ENCODE measurements at places on chromosomes 13 and 19. TPM values are rescaled to one million over a fixed set of nuclear protein-coding genes. Genes with fewer than 3 reads are reported as not detected.

The BEST2 gene
- total RNA-seq, result not detected

The GIPC3 gene
- total RNA-seq, result 0.32 TPM

The TSHZ3 gene
- total RNA-seq, result 2.3 TPM

The SHD gene
- not detected for total RNA-seq

The ZNF844 gene
- total RNA-seq, result 2.3 TPM

The CCDC70 gene
- not detected for total RNA-seq

The TNNT1 gene
- total RNA-seq, result 4.7 TPM

All from bladder microvascular endothelial cell (primary cell).